ENCODE measurements at places on chromosomes 7 and 10.

DNA sequence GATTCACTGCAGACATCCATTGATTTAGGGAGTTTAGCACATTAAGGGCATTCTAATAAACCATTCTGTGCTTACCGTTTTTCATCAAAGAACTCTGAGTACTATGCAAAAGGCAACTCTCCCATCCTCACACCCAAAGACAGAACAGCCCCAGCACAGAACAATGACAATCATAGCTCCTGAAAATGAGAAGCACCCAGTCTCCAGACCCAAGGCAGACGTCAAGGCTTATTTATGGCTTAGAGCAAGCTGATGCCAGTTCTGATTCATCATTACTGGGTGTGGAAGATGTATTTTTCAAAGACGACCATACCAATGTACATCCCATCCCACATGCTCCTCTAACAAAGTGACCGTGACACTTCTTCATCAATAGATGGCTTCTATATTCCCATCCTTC is 67.6 kb downstream of the OSBPL3 start:
- no peak for DNase-seq

- DNase-seq: no peak
These were observed 83.6 kb downstream of the RNF216 start for GRCh38 chr7:5697754-5698424.

DNA sequence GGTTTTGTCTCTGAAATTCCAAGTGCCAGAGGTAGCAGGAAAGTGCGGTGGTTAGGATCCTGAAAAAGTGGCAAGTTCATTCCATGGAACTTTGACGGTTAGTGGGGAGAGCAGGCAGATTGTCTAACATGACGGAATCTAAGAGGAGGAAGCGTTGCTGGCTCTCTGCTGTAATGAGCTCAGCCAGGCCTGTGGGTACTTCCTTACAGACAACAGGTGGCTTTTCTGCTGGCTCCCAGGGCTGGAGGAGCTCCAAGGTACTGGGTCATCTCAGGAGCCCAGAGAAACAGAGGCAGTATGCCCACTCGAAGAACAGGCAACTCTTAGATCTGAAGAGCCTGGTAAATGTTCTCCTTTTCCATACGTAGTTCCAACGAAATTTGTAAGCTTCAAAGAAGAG is 3.1 kb upstream of the AIFM2 start:
- DNase-seq: no peak

DNA sequence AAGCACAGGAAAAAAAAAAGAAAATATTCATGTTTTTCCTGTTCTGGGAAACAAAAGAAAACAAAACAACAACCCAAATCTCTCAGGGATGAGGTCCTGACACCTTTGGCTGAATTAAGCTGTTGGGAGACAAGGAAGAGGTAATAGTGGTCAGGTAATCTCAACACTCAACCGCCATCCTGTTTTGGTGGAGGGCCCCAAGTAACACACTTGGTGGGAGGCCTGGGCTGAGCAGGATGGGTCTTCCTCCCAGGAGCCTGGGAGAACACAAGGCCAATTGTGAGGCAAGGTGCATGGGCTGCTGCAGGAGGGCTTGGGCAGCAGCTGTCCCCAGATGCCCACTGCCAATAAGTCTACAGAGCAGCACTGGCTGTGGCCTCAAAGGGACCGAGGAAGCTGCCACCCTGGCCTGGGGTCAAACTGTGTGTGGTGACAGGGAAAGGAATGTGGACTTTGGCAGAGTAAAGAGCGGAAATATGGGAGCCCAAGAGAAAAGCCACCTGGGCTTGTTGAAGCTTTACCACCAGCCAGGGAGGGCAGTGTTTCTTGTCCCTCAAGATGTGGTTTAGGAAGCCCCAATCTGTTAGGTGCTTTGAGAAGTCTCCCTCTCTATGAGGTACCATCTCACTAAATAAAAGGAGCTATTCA is 93.5 kb upstream of the SLC25A13 start:
- no peak for DNase-seq

- no peak for DNase-seq
These were observed 144.2 kb upstream of the GLI3 start for GRCh38 chr7:42381161-42381560.

DNA sequence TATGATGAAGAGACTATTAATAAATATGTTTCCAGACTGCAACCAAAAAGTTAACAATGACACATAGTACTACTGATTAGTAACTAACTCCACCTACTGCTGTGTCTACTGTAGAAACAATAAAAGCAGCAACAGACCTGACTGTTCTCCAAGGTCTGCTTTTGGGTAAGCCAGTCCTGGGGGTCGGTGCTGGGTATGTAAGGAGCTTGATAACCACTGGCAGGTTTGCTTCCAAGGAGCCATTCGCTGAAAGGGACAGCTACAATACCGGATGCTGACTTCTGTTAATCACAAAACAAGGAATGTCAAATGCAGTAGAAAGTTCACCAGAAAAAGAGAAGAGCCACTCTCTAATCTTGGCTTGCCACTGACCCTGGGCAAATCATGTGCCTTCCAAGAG is 17.7 kb downstream of the NCOA4 start:
- DNase-seq: no peak

- no peak for DNase-seq
These were observed 22.8 kb downstream of the NSMCE4A start for GRCh38 chr10:121952226-121952625.

DNA sequence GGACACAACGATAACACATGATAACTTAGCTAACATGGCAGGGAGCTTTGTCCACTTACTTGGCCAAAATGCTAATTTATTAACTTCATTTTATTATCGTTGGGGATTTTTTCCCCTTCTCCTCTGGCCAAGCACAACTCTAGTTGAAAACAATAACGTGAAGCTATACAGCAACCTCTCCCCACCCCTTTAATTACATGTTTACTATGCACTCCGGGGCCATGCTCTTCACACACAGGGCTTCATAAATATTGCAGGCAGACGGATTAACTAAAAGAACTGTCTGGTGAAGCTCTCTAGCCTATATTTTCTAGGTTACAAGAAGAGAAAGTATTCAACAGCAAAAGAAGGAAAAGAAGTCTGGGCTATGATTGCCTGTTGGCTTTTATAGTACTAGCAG is 51.7 kb downstream of the XRCC2 start:
- no peak for DNase-seq

GRCh38 chr10:986137-986825 is 2.0 kb upstream of the GTPBP4 start:
- peak; percentile 65 for DNase-seq

DNA sequence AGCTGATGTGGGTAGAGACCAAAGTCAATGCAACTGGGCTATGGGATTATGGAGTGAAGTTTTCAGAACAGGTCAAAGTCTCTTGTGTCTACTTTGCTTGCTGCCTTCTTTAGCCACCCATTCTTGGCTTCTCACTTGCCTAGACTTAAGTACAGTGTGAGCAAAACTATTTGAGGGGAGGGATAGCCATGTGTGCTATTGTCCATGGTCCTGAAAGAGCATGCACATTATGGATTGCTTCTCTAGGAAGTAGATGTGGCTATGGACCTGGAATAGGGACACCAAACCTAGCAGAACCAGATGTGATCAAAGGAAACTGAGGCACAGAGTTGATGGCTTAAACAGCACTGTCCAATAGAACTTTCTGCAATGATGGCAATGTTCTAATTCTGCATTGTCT is 81.9 kb upstream of the ZNF800 start:
- peak; percentile 31 for DNase-seq

DNA sequence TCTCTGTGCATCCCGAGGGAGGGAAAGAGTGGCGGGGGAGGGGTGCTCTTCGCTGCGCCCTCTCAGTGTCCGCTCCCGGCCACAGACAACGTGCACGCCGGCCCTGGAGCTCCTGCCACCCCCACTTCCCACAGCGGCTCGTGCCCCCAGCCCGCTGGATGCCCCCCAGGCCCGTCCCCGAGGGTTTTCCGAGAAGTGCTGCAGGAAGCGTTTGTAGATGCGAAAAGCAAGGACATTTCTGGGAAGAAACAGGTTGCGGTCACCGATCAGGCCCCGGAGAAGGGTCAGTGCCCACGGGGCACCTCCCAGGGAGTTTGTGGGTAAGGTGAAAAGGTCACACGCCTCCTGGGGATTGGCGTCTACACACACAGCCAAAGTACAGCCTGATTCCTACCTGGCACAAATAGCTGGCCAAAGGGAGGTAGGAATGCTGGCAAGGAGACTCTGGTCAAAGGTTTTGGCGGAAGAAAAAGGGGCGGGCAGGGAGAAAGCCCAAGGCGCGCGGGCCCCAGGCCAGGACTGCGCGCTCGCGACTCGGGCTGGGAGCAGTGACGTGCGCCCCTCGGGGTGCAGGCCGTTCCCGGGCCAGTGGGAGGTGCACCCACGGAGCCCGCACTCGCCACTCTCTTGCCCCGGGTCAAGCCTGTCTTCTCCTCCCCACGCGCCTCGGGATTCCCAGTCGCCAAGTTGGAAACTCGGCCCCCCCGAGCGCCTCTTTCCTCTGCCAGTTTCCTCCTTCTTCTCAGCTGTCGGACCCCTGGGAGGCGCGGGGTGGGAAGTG is 1.5 kb upstream of the NRP1 start:
- DNase-seq: peak; percentile 83

Measured in ACHN (cell line).